ENCODE measurements at places on chromosomes 3 and 15.

GRCh38 chr15:33068511-33068990 lies 126.0 kb downstream of the FMN1 start:
- peak; percentile 65 for DNase-seq

DNA sequence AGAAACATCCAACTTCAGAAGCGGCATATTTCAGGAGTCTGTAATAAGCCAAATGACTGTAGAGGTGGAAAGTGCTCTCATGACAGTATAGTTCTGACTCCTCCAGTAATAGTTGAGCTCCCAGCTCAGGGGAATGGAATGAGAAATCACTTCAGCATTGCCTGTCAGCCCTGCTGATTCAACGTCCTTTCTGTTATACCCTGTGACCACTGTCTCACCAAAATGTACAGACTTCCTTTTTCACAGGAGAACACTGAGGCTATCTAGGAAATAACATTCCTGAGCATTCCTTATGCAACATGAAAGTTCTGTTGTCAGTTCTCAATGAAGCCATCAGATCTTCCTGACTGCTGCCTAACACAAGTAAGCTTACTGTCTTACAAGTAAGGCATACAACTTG lies 284.5 kb upstream of the MME start:
- DNase-seq = no peak

DNA sequence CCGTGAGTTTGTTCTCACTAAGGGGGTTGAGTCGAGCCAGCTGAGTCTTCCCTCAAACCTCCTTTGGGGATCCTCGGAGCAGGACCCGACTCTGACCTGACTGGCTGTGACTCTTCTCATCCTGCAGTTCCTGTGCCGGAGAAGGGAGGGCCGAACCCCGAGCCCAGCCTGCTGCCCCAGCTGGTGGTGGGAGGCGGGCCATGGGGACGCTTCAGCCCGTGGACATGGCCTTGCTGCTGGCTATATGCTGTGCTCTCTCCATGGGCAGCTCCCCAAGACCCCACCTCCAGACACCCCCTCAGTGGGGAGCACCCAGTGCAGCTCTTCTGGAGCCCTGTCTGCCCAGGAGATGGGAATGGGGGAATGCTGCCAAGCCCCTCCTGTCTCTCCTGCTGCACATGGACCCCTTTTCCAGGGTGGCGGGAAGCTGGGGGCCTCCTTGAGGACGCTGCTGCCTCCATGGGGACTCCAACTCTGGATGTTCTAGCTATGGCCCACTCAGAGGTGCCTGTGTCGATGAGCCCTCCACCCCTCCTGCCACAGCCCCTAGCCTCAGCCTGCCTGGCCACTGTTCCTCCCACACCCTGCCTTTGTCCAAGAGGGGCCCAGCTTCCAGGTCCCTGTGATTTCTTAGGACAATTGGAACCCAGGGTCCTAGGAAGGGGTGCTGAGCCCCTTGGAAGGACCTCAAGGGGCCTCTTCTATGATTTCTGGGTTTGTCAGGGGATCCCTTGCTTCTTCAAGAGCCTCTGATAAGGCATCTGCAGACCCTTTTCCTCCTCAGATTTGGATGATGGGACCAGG lies 12.8 kb downstream of the C15orf39 start:
- DNase-seq = no peak

GRCh38 chr3:125916376-125916978 lies 52.5 kb upstream of the ROPN1B start:
- peak; percentile 99 for DNase-seq

DNA sequence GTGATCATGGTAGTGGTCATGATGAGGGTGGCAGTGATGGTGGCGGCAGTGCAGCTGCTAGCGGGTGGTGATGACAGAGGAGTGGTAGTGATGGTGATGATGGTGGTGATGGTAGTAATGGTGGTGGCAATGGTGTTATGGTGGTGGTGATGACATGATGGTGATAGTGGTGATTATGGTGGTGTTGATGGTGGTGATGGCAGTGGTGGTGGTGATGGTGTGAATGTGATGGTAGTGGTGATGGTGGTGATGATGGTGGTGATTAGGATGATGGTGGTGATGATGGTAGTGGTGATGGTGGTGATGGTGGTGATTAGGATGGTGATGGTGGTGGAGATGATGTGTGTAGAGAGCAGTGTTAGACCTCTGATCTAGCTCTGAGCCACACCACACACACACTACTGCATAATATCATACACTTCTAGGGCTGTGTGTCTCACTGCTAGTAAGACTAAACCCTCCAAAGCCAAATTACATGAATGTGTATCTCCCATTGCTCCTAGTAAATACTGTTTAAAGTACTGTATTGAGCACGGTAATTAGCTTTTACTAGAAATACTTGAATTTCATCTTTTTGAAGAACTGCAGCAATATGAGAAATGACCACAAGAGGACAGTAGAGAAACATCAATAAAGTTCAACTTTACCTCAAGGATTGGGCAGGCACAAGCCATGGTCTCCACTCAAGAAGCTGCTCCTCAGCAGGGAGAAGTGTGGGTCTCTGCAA lies 28.8 kb downstream of the TMED3 start:
- DNase-seq = no peak

GRCh38 chr15:41286665-41287333 lies 45.6 kb downstream of the OIP5 start:
- no peak for DNase-seq

DNA sequence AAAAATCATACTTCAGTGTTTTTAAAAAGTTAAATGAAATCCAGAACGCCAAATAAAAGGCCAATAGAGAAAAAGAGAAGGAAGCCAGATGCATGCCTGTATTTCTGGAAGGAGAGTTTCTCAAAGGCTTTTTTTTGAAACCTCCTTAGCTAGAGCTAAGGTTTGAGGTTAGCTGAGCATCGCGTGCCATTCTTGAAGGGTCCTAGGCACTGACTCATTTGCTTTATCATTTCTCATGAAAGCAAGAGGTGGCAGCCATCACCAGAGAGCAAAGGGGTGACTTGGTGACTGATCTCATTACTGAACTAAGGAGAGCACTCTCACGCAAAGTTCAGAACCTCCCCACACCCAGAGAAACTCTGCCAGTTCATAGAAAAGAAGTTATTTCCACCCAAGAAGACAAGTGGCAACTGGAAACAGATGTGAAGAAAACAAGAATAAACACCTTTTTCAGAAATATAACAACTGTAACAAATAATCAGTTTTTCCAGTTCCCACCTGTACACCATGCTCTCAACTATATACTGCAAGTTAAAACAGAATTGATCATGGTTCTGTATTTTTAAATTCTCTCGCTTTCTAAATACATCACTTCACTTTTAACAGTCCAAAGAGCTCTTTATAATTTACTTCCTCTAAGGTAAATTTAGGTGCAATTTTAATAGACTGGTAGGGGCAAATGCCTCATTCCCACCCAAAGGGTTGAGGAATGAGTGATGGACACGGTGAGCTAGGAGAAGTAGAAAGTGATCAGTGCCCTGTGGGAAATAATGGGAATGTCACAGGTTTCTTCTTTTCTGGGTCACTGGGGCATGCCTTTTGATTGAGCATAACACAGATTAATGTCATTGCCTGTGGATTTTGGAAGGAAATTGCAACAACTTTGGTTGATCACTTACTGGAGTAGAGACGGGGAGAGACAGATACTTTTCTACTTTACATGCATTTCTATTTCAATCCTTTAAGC lies 24.7 kb downstream of the GPR15 start:
- no peak for DNase-seq

DNA sequence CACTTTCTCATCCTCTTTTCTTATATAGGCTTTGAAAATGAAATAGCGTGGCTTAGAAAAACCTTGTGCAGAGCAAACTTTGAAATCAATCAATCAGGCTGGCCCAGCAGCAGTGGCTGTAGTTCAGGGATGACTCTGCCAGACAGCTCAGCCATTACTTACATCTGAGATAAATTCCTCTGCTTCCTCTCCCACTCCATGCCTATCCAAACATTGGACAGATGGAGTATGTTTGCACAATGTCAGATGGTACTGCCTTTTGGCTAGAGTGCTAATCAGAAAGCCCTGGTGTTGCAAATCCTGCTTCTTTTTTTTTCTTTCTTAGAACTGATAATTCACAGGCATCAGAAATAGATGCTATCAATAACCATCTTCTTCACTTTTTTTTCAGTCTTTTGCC lies 1065.1 kb downstream of the AGBL1 start:
- no peak for DNase-seq

- no peak for DNase-seq
Observed at GRCh38 chr3:68997887-68998286, 15.6 kb downstream of the EOGT start.

- no peak for DNase-seq
Observed at GRCh38 chr15:96790004-96790403, 459.5 kb downstream of the NR2F2 start.

DNA sequence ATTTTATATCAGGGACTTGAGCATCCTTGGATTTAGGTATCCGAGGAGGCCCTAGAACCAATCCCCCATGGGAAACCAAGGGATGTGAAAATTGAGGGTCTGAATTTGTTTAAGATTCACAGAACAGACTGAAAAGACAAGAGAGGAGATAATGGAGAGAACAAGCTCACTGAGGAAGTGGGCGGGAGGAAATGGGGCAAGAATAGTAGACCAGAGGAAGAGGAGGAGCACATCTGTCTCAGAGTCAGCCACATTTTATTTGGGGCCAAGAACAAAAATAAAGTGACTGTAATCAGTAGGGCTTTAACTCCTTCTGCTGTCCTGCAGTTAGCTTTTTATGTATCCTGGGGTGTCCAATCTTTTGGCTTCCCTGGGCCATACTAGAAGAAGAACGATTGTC lies 63.8 kb downstream of the BLM start:
- DNase-seq = no peak

GRCh38 chr3:100737334-100737733 lies 28.0 kb downstream of the TFG start:
- DNase-seq = no peak

- no peak for DNase-seq
Observed at GRCh38 chr3:120780977-120781376, 38.4 kb downstream of the GTF2E1 start.

GRCh38 chr3:168028086-168028485 lies 67.6 kb downstream of the GOLIM4 start:
- no peak for DNase-seq

GRCh38 chr3:172751175-172751704 lies 714 bp downstream of the ECT2 start:
- no peak for DNase-seq

- DNase-seq = peak; percentile 71
Observed at GRCh38 chr15:78264304-78265136, at the start of gene DNAJA4. TSS of gene DNAJA4 (plus strand) at chr15:78264562. CDS start at chr15:78264764, 202 bp downstream.

- DNase-seq = no peak
Observed at GRCh38 chr3:107796791-107797190, 274.0 kb downstream of the BBX start.

GRCh38 chr15:63196842-63197241 lies 7.4 kb downstream of the RAB8B start:
- no peak for DNase-seq

DNA sequence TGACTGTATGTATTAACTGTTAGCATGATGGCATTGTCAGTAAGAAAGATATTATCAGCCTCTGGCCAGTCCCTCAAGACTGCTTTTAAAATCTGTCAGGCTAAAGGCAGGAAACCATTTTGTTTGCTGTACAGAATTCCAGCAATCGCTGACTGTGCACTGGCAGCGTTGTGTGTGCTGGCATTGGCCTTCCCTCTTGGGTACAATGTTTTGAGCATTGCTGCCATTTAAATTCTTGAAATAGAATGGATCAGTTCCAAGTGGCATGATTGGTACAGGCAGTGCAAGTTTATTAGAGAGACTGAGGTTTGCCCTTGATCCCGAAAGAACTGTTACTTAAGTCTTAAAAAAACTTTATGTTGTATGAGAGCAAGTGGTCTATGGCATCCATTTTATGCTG lies 788.7 kb downstream of the OTOL1 start:
- DNase-seq = no peak

- no peak for DNase-seq
Observed at GRCh38 chr3:82815417-82816058, 1054.1 kb upstream of the GBE1 start.

GRCh38 chr3:59380146-59380545 lies 330.3 kb upstream of the CFAP20DC start:
- no peak for DNase-seq

- no peak for DNase-seq
Observed at GRCh38 chr3:129888771-129889170, 4.7 kb downstream of the TMCC1 start.

GRCh38 chr15:57146506-57147201 lies 228.2 kb downstream of the TCF12 start:
- no peak for DNase-seq

DNA sequence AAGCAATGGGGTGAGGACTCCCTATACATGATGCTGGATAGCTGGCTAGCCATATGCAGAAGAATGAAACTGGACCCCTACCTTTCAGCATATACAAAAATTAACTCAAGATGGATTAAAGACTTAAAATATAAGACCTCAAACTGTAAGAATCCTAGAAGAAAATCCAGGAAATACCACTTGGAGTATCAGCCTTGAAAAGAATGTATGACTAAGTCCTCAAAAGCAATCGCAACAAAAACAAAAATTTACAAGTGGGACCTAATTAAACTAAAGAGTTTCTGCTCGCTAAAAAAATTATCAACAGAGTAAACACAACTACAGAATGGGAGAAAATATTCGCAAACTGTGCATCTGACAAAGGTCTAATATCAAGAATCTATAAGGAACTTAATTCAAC lies 94.3 kb downstream of the XRN1 start:
- DNase-seq = no peak

DNA sequence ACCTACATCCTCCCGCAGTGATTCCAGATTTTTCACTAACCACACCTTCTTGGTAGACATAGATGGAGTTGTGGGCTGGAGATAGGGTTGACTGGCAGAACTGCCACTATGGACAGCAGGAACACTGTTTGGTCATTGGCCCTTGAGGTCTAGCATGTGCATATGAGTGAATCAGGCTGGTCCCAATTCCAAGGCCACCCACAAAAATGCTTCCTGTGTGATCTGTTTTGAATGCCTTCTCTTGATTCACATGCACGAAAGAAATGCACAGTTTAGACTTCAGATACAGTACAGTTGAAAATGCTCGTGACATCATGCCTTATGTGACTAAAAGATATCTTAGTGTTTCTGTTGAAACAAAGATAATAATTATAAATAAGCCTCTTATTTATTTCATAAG lies 285.8 kb upstream of the SEMA6D start:
- DNase-seq = no peak

DNA sequence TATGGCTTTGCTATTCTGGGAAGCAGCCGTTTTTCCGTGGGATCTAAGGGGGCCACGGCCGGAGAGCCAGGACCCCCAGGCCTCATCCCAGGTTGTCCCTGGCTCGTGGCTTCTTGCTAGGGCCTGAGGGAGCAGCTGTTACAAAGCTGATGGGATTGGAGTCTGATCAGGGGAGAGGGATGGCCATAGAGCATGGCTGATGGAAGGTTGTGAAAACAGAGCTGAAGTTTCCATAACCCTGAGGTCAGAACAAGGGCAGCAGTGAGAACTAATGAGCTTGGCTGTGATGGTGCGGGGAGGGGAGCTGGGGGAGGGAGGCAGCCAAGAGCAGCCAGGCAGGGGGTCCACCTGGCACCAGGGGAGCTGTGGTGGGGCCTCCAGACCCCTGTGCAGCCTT lies 63.0 kb downstream of the LINGO1 start:
- no peak for DNase-seq

- no peak for DNase-seq
Observed at GRCh38 chr3:46703013-46703520, 1.9 kb downstream of the TMIE start.

GRCh38 chr15:51004103-51004551 lies 90.6 kb downstream of the TNFAIP8L3 start:
- no peak for DNase-seq

GRCh38 chr3:169400874-169401273 lies 262.6 kb downstream of the MECOM start:
- no peak for DNase-seq

Measured in right hindlimb (tissue), 1 donor.